Stimulated activated CD8-positive, alpha-beta memory T cell treated with anti-CD3 and anti-CD28 coated beads, Interleukin-7, amount 100 ng/mL, for 48 hours (primary cell): ENCODE measurements at places on chromosomes 1 and 21.

DNA sequence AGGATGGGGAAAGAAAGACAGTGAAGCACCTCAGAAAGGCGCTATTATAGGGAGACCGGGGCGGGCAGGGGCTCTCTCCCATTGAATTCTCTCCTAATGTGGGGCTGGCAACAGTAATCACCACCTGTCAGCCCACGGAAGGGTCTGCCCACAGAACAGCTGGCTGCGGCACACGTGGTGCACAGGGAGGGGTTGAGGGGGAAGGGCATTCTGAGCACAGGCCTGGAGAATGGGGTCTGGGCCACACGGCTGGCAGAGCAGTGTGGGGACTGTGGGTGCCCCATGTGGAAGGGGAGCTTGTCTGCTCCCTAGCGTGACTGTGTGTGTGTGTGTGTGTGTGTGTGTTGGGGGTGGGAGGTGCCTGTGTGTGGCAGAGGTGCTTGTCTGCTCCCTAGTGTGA is 4.1 kb downstream of the OLFML3 start:
- DNase-seq: no peak

DNA sequence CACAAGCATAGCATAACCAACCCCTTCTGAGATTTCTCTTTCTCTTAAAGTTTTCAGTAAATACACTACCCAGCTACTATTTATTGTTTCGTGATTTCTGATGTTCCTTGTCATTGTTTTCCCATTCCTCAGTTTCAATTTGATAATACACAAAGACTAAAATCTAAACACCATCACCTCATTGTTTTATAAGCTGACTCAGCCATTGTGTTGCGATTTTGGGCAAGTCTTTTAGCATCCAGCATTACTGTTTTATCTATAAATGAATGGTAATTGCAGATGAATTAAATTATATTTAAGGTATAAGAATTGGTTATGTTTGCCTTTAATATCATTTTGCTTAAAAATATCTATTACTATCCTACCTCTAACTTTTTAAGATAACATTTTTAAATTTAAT is 1308.5 kb downstream of the PLA2G4A start:
- no peak for DNase-seq

DNA sequence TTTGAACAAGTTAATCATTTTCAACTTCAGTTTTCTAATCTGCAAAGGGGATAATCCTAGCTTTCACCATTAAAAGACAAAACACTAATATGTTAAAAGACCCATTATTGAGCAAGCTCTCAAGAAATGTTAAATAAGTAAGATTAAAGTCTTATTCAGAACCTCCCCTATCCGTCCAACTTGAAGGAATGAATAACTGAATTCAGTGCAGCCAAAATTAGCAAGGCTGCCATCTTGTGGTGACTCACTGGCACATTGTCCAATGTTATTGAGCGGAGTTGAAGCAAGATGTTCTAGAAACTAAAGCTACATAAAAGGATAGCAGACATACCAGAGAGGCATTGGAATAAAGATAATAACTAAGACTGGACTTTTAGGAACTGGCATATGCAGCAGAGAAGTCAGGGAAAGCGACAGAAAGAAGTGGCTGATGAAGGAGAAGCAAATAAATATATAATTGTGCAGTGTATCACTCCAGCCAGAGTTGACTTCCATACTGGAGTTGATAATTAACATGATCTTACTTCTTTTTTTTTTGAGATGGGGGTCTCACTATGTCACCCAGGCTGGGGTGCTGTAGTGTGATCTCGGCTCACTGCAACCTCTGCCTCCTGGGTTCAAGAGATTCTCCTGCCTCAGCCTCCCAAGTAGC is 8.2 kb upstream of the CAP1 start:
- DNase-seq: no peak

DNA sequence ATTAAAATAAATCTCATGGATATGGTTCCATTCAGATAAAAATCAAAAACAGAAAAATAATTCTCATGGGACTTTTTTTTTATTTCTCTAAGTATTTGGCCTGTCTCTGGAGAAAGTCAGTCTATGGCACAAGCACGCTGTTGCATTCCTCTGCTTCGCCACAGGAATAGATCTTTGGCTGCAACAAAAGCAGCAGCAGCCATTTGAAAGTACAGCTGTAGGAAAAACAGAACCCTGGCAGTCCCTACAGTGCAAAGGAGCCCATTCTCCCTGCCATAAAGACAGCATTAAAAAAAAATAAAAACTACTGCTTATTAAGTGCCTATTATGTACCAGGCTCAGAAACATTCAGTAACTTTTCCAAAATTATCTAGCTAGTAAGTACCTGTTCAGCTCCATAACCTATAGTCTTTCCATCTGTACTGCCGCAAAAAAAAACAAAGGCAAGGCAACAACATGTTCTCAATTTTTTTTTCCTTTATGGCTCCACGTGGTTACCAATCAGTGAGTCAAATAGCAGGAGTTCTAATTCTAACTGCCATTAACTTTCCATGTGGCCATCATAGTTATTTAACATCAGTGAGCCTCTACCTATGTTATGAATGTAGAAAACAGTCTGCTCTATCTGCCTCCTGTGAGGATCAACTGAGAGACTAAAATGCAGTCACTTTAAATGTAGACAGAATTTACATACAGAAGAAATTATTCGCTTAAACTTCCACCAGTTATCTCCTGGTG is 22.7 kb downstream of the SLC35D1 start:
- DNase-seq: no peak

DNA sequence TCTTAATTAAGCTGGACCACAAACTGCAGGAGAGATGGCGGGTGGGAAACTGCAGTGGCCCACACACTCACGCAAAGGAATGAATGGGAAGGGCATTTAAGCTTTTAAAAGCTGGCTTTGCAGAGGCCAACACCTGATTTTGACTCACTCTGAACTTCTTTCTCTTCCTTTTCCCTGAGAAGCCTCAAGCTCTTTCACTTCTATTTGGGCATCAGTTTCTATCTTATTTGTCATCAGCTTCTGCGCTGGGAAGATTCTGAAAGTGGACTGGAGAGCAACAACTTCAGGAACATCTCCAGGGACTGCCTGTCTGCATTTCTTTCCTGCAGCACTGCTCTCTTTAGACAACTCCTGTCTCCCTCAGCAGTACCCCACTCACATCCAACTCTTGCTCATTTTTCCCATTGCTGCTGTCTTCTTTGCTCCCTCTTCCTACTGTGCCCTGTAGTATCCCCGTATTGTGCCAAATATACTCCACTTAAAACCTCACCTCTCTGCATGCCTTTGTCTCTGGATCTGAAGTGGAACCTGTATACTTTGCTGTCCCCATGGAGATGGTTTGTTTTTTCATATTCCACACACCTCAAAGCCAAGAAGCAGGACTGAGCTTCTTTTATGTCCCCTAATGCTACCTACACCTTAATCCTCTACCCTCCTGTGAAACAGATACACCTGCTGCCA is 143.3 kb upstream of the JUN start:
- DNase-seq: no peak

DNA sequence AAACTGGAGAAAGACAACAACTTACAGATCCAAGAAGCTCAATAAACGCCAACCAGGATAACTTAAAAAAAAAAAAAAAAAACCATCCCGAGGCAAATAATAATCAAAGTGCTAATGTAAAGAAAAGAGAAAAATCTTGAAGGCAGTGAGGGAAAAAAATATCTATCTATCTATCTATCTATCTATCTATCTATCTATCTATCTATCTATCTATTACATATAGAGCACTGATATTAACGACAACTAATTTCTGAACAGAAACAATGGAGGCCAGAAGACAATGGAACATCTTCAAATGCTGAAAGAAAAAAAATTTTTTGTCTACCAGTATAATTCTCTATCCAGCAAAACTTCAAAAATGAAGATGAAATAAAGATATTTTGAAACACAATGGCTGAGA is 18.0 kb downstream of the PACC1 start:
- no peak for DNase-seq

DNA sequence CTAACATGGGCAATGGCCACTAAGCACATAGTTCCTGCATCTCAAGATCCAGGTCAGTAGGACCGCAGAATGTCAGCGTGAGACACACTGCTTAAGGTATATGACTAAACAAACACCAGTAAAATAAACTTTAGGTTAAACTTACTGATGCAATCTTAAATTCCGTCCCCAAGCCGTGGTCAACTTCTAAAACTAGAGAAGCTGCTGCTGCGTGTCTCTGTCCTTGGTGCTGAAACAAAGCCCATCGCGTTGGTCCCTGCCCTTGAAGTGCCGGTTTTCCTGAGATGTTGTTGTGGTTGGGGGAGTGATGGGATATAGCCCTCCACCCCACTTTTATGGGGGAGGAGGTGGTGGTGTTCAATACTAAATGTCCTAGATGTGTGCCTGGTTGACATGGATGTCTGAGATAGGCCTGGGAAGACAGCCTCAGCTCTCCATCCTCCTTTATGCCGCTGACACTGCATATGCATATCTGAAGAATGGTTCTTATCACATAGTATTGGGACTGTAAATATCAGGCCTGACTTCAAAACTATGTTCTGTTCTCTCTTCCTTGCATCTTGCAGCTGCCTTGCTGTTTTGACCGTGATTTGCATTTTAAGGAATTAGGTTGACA is 72.0 kb upstream of the KCNA3 start:
- peak; percentile 22 for DNase-seq

GRCh38 chr21:35920436-35920835 is 139.9 kb downstream of the SETD4 start:
- no peak for DNase-seq

DNA sequence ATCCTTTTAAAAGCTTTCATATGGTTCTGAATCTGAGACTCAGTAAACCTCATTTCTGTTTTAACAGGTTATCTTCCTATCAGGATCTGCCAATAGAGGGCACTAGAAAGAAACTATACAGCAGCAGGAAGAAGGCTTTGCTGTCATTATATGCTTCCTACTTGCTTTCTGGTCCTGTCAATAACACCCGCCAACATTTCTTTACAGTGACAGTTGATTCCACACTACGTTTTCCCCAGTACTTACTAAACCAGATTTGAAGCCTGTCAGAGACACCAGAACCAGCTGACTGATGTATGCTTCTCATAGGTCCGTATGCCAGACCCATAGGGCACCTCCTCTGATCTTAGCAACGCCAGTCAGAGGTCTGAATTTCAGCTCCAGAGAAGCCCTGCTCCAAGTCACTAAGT is 341.0 kb upstream of the NEGR1 start:
- no peak for DNase-seq

DNA sequence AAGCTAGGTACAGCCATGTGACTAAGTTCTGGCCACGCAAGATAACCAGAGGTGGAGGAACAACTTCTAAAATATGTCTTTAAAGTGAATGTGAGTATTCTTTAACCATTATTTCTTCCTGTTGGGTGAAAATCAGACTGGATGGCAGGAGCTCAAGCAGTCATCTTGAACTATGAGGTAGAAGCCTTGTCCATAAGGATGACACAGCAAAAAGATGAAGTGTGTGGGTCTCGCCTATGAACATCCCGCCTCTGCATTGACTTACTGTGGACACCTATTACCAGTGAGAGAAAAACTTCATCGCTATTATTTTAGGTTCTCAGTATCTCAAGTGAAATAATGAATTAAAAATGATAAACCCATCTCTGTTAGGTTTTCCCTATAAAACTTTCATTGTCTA is 365.3 kb downstream of the USH2A start:
- no peak for DNase-seq

DNA sequence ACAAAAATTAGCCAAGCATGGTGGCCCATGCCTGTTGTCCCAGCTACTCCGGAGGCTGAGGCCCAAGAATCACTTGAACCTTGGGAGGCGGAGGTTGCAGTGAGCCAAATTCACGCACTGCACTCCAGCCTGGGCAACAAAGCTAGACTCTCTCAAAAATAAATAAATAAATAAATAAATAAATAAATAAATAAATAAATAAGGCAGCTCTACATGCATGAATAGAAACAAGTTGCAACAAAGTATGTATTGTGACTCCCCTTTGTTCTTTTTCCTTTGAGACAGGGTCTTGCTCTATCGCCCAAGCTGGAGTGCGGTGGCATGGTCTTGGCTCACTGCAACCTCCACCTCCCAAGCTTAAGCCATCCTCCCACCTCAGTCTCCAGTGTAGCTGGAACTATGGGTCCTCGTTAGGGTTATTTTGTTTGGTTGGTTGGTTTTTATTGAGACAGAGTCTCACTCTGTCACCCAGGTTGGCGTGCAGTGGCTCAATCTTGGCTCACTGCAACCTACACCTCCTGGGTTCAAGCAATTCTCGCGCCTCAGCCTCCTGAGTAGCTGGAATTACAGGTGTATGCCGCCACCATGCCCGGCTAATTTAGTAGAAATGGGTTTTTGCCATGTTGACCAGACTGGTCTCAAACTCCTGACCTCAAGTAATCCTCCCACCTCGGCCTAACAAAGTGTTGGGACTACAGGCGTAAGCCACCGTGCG is 8.0 kb downstream of the USP48 start:
- no peak for DNase-seq

DNA sequence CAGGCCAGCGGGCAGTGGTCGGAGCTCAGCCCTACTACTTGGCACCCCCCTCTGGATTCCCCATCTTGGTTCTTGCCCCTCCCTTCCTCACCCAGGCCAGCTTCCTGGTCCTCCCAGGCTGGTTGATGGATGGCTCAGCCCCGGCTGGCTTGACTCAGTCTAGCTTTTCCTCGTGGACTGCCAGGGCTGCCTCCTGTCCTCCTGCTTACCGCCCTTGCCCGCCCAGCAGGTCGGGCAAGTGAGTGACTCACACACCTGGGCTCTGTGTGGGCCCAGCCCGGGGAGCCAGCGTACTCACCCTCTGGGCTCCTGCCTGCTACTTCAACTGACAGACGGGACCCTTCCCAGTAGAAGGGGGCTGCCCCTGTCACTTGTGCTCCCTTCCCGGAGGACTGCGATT is 19.5 kb upstream of the ARHGEF10L start:
- DNase-seq: no peak

DNA sequence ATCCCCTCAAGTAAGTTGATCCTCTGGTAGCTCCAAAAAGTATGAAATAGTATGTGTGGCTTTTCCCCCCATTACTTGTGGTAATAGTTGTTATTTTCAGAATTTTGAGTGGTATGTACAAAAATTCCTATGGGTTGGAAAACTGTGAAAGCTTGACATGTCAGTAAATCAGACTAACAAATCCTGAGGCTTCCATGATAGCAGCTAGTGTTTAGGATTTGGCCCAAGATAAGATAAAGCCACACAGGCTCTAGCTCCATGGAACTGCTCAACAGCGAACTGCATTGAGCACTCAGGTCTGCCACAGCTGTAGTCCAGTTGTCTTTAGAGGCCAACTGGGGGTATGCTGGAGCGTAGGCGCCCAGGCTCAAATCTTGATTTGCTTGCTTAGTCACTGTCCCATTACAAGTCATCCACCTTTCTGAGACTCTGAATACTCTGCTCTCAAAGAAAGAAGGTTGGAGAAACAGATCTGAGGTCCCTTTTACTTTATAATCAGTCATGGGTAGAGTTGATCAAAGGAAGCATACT is 28.7 kb downstream of the ATP1A1 start:
- no peak for DNase-seq

DNA sequence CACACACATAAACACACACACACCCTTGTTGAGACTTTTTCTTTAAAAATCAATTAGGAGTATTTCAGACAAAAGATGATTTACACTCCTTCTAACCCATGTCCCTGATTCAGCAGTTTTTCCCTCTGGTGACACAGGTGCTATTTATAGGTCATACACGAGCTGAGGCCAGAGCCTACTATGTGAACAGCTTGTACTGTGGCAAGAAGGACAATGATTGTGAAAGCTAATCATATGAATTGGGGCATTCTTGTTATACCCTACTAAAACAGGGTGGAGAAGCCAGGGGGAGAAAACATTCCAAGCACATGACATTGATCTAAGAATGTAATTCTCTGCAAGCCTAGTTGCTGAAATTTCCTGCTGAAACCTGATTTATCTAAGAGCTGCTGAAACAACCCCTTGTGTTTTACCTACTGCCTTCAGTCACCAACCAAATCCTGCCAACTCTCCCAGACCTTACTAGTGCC is 60.3 kb downstream of the XCL1 start:
- no peak for DNase-seq

- no peak for DNase-seq
These were observed 12.6 kb downstream of the ZC3H12A start for GRCh38 chr1:37486680-37487618.
